CD8-positive, alpha-beta memory T cell (primary cell): ENCODE measurements at places on chromosomes 11 and 22. TPM values are rescaled to one million over a fixed set of nuclear protein-coding genes. Genes with fewer than 3 reads are reported as not detected.
A peak's percentile ranks its signal among the peaks of the same experiment; 100 is the strongest.

DNA sequence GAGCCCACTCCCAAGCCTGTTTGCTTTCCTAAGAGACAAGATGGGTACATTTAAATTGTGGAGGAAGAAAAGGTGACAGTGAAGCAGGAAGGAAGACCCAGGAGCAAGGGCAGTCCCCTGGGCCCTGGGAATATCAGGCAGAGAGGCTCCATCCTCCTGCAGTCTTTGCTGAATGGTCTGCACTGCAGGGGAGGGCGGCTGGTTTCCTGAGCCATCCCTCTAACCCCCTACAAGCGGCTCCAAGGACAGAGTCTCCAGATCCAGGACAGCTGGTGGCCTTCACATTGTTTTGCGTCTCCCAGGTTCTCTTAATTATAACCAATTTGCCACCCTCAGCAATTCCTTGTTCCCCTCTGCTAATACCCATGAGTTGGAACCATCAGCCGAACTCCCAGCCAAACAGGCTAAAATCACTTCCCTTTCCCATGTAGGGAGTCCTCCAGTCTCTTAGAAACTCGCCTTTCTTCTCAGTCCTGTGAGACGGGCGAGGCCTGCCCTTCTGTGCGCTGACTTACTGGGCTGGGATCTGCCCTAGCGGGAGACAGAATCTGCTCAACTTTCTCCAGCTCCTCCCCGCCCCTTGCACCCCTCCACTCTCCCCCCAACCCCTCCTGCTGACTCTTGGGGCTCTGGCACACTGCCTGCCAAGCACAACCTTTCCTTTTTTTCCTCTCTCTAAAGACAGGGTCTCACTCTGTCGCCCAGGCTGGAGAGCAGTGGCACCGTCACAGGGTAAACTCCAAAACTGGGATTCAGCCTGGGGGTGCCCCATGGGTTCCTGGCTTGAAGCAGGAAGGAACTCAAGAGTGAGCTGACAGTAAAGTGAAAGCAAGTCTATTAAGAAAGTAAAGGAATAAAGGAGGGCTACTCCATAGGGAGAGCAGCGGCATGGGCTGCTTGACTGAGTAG, 53.4 kb upstream of the EMID1 start:
- no peaks in the 10 kb centered on the region for H3K27me3 ChIP-seq
- no peaks in the 10 kb centered on the region for H3K36me3 ChIP-seq
- peaks cover 8% of the 10 kb centered on the region for H3K4me1 ChIP-seq
- DNase-seq: no peak
- H3K27ac ChIP-seq: peak overlapping the region; percentile 67

DNA sequence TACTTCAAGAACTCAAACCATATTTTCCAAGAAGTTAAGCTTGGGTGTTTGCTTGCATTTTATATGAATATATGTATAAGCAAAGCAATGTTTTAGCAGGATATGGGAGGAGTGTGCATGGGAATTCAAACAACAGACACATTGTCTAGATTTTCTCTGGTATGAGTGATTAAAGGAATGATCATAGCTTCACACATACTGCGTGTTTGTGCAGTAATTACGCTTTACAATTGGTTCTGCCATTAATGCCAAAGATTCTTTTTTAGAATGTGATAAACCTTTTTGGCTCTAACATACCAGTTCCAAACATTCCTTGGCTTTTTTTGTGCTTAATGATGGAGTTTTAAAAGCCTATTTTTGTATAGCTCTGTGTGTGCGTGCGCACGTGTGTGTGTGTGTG, 54.0 kb downstream of the CCDC34 start:
- H3K4me3 ChIP-seq: no peak overlapping the region
- H3K27ac ChIP-seq: no peak overlapping the region
- DNase-seq: no peak
- H3K36me3 ChIP-seq: no peaks in the 10 kb centered on the region

DNA sequence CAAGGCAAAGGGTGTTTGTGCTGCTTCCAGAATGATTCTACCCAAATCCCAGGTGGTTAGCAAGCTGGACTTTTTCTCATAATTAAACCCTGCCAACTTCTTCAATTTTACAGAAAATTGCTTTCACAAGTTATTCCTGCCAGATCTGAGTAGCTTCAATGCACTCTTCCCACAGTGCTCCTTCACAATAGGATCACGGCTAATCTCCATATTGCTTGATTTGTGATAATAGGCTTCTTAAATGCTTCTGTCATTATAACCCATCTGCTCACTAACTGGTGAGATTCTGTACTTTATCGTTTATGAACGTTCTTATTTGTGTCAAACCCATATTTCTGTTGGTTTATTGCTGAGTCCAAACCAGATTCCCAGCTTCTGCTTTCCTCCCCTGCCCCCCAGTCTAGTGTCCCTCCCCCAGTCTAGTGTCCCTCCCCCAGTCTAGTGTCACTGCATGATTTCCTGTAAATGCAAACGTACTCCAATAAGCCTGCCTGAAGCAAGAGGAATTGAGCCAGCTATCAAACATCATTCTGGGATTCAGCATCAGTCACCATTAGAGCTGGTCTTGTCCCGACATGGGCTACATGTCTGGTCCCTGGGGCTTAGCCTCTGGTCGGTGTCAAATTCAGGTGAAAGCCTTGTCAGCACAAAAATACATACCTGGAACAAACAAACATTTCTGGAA, 14.0 kb downstream of the MMP3 start:
- H3K27ac ChIP-seq: no peak overlapping the region
- H3K4me3 ChIP-seq: no peak overlapping the region
- no peaks in the 10 kb centered on the region for H3K4me1 ChIP-seq
- no peaks in the 10 kb centered on the region for H3K36me3 ChIP-seq

DNA sequence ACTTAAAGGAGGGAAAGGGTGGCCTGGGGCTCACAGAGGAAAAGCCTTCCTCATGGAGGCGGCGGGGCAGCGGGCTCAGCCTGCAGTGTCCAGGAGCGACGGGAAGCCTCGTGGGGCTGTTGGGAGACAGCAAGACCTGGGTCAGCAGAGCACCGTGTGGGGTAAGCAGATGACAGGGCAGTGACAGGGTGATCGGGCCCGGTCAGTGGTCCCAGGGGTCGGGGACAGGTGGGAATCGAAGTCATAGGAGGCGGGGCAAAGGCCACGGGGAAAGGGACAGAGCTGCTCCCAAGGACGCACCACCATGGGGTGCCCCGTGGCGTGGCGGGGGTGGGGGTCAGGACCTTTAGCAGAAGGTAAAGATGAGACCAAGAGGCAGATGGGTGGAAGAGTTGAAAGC, 49.8 kb downstream of the CDKN1C start:
- no peaks in the 10 kb centered on the region for H3K36me3 ChIP-seq
- no peaks in the 10 kb centered on the region for H3K27me3 ChIP-seq
- no peak overlapping the region for H3K27ac ChIP-seq
- DNase-seq: no peak
- H3K4me1 ChIP-seq: no peaks in the 10 kb centered on the region

GRCh38 chr22:44442186-44442815, 55.7 kb downstream of the RTL6 start:
- H3K36me3 ChIP-seq: no peaks in the 10 kb centered on the region
- no peak overlapping the region for H3K4me3 ChIP-seq
- DNase-seq: no peak
- no peaks in the 10 kb centered on the region for H3K27me3 ChIP-seq
- no peaks in the 10 kb centered on the region for H3K4me1 ChIP-seq

DNA sequence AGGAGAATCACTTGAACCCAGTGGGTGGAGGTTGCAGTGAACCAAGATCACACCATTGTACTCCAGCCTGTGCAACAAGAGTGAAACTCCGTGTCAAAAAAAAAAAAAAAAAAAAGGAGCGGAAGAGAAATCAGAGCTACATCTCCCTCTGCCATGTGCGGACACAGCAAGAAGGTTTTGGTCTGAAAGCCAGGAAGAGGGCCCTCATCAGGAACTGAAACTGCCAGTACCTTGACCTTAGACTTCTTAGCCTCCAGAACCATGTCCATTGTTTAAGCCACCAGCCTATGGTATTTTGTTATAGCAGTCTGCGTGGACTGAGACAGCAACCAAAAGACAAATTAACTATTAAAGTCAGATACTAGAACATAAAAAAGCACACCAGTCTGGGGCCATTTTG, 41.6 kb downstream of the KREMEN1 start:
- no peak overlapping the region for H3K4me3 ChIP-seq
- no peaks in the 10 kb centered on the region for H3K27me3 ChIP-seq
- H3K36me3 ChIP-seq: no peaks in the 10 kb centered on the region
- no peaks in the 10 kb centered on the region for H3K4me1 ChIP-seq
- H3K27ac ChIP-seq: no peak overlapping the region

DNA sequence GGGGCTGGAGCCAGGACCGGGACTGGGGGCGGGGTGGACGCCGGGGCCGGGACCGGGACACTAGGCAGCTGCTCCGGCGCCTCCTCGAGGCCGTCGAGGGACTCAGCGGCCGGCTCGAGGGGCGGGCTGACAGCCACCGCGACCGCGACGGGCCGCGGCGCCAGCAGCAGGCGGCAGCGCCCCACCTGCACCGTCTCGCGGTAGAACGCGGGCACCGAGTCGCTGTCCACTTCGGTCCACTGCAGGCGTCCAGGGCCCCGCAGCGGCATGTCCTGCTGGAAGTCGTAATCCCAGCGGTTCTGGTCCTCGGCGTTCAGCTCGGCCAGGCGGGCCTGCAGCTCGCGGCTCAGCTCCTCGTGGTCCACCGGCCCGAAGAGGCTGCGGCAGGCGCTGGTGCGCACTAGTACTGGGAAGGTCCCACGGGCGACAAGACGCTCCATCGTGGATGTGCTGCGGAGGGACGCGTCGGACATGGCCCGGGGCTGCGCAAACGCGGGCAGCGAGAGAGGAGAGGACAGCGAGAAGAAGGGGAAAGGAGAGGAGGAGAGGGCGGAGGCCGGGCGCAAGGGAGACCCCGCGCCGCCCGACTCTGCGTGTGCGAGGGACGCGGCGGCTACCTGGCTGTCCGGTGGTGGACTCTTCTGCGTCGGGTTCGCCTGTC, 428 bp downstream of the CDKN1C start:
- no peaks in the 10 kb centered on the region for H3K36me3 ChIP-seq
- no peak for DNase-seq
- H3K4me3 ChIP-seq: peak overlapping the region; percentile 69
- H3K4me1 ChIP-seq: peaks cover 13% of the 10 kb centered on the region
- H3K27ac ChIP-seq: peak overlapping the region; percentile 24
- H3K27me3 ChIP-seq: no peaks in the 10 kb centered on the region

GRCh38 chr11:117523680-117524079, 196.0 kb downstream of the CEP164 start:
- no peak overlapping the region for H3K4me3 ChIP-seq
- no peaks in the 10 kb centered on the region for H3K27me3 ChIP-seq
- no peak overlapping the region for H3K27ac ChIP-seq

GRCh38 chr11:1486054-1486825, at the start of gene MOB2:
TSS of gene MOB2 (minus strand) at chr11:1486779. CDS start at chr11:1486556, 223 bp downstream.
- H3K27me3 ChIP-seq: no peaks in the 10 kb centered on the region
- H3K27ac ChIP-seq: no peak within 1 kb of the TSS
- H3K4me3 ChIP-seq: no peak within 1 kb of the TSS

GRCh38 chr22:23773483-23774113, 949 bp downstream of the MMP11 start:
- peaks cover 8% of the 10 kb centered on the region for H3K4me1 ChIP-seq
- no peak for DNase-seq
- no peaks in the 10 kb centered on the region for H3K36me3 ChIP-seq
- H3K4me3 ChIP-seq: no peak overlapping the region
- H3K27me3 ChIP-seq: no peaks in the 10 kb centered on the region

DNA sequence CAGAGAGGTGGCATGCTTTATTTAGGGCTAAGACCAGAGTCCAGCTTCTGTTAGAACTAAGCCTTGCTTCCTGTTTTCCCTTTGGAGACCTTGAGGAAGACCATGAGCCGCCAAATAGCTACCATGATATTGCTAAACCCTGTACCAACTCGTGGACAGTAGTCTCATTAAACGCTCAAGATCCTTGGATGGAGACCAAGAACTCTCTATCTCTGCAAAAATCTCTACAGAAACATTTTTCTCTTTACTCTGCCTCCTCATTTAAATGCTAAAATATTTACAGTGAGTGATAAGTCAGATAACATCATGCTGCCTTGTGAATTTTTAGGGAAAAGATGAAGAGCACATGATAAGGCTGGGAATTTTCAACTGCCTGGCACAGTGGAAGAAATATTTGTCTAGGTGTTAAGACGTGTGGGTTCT, 197.8 kb downstream of the MAML2 start:
- no peak overlapping the region for H3K27ac ChIP-seq
- no peaks in the 10 kb centered on the region for H3K36me3 ChIP-seq
- DNase-seq: no peak
- H3K4me3 ChIP-seq: no peak overlapping the region

DNA sequence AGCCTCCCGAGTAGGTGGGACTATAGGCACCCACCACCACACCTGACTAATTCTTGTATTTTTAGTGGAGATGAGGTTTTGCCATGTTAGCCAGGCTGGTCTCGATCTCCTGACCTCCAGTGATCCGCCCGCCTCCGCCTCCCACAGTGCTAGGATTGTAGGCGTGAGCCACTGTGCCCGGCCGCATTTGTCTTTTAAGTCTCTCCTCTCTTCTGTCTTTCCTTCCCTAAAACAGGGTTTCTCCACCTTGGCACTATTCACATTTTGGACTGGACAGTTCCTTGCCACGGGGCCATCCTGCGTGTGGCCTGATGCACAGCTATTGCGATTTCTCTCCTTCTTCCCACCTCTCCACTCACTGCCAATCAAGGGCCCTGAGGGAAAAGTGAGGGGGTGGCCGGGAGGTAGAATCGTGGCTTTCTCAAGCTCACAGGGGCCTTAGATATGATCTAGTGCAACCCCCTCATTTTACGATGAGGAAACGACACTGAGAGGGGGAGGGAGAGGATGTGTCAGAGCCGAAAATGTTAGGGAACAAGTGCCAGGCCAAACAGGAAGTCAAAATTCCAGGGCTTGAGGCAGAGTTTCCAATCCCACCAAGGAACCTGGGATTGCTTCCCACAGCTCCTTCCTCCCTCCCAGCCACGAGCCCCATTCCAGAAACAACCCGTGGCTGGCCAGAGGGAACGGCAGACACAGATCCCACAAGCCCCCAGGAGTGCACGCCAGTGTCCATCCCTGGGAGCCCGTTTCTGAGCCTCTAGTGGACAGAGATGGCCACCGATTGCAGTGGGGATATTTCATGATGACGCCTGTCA, 21.2 kb downstream of the SCGB1A1 start:
- no peak overlapping the region for H3K4me3 ChIP-seq
- no peaks in the 10 kb centered on the region for H3K27me3 ChIP-seq
- DNase-seq: no peak
- peaks cover 9% of the 10 kb centered on the region for H3K4me1 ChIP-seq

GRCh38 chr11:70072861-70073755, 5.0 kb upstream of the ANO1 start:
- H3K27me3 ChIP-seq: peaks cover 3% of the 10 kb centered on the region
- DNase-seq: no peak
- H3K4me3 ChIP-seq: no peak overlapping the region
- H3K36me3 ChIP-seq: no peaks in the 10 kb centered on the region
- H3K27ac ChIP-seq: no peak overlapping the region

- H3K27me3 ChIP-seq: no peaks in the 10 kb centered on the region
- H3K4me3 ChIP-seq: no peak overlapping the region
- H3K27ac ChIP-seq: no peak overlapping the region
These were observed 673.8 kb downstream of the NELL1 start for GRCh38 chr11:21343204-21343603.

GRCh38 chr11:123033895-123034294, 28.0 kb downstream of the HSPA8 start:
- no peak overlapping the region for H3K4me3 ChIP-seq
- H3K27me3 ChIP-seq: no peaks in the 10 kb centered on the region
- no peak overlapping the region for H3K27ac ChIP-seq
- no peaks in the 10 kb centered on the region for H3K36me3 ChIP-seq

The IRAG1 gene
- not detected for total RNA-seq

The AKIP1 gene
- total RNA-seq: 24.0 TPM

The KCNJ4 gene
- not detected for total RNA-seq

The C1QTNF5 gene
- not detected for total RNA-seq

The ANKK1 gene
- 0.57 TPM for total RNA-seq

The ARSA gene
- total RNA-seq: 23.6 TPM

The TSPAN18 gene
- total RNA-seq: 1.2 TPM

The SLC25A18 gene
- not detected for total RNA-seq

The RTN4RL2 gene
- total RNA-seq: 0.27 TPM
